ENCODE measurements at places on chromosomes 7 and 10.

GRCh38 chr7:100163006-100163531 lies 4.5 kb upstream of the TRAPPC14 start:
- DNase-seq: no peak

DNA sequence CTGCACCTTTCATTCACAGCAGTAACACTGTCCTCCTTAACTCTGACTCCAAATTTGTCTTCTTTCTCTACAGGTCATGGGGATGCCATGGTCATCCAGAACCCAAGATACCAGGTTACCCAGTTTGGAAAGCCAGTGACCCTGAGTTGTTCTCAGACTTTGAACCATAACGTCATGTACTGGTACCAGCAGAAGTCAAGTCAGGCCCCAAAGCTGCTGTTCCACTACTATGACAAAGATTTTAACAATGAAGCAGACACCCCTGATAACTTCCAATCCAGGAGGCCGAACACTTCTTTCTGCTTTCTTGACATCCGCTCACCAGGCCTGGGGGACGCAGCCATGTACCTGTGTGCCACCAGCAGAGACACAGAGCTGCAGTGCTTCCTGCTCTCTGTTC lies 156.2 kb upstream of the PRSS1 start:
- no peak for DNase-seq

GRCh38 chr7:99563650-99564049 lies 5.2 kb downstream of the ZNF655 start:
- DNase-seq: peak; percentile 81

DNA sequence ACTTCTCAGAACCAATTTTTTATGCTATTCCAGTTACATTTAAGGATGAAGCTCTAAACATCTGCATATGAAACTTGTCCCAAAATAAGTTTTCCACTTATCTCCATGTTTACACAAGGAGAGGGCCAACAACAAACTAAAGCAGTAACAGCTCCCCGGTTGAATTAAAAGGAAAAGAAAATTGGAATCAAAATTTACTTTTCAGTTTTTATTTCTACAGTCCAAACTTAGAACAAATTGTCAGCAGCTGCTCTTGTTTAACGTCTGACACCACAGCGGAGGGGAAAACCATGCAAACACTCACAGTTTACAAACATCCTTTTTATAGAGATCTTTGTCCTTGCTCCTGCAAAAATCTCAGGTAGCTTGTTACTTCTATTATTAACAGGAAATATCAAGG lies 101.3 kb downstream of the COL28A1 start:
- DNase-seq: no peak

GRCh38 chr10:113687037-113687436 lies 7.3 kb downstream of the CASP7 start:
- DNase-seq: no peak

GRCh38 chr10:1715821-1716220 lies 21.5 kb downstream of the ADARB2 start:
- no peak for DNase-seq

GRCh38 chr7:40311307-40311706 lies 176.5 kb downstream of the SUGCT start:
- no peak for DNase-seq

DNA sequence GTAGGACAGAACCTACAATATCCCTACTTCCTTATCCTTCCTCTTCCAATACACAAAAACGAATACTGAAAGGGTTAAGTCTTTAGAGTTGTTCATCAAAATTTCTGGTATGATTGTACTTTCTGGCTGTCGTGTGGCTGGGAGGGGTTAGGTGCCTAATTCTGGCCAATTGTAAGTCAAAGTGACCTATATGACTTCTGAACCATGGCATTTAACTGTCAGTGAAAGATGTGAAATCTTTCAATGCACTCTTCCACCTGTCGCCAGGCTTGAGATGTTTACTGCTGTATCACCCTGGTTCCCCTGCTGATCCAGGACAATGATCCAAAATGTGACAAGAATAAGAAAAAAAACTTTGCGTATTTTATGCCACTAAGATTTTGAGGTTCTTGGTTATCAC lies 20.8 kb downstream of the EPC1 start:
- DNase-seq: no peak

DNA sequence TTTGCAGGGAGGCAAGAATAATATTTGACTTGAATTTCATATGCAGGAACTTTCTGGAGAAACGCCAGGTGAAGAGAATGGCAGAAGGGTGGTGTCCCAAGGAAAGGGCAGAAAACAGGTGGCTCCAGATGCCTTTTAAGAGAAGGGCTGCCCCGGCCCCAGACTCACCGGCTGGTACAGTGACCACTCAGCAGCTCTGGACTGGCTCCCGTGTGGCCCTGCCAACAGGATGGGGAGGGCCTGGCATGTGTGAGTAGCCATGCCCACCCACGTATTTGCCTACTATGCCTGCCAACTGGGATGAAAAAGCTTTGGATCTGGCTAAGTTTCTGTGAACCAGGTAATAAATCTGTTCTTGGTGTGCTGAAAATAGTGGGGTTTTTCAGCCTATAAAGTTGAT lies 159.5 kb downstream of the PRKAG2 start:
- DNase-seq: no peak

DNA sequence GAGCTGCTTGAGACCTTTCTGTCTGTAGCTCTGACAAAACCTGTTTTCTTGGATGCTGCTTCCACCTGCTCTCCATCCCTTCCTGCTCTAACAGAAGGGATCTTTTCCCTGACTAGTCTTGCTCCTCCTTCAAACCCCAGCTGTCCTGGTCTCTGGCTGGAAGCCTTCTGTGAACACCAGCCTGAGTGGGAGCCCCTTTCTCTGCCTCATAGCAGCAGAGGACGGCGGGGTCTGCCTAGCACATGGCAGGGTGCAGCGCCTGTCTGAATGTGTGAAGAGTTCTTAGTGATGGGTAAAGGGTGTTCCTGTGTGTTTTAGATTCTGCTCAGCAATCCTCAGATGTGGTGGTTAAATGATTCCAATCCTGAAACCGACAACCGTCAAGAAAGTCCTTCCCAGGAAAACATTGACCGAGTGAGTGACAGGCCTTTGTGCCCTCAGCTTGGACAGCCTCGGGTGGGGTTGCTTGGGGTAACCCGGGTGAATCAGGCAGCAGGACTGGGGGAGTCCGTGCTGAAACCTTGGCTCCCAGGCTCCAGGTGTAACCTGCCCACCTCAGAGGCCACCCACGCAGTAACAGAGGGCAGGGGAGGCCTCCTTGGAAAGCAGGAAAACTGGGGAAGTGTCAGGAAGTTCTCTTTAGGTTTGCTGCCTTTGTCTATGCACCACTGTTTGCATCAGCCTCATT lies 34.1 kb downstream of the NUB1 start:
- DNase-seq: no peak

DNA sequence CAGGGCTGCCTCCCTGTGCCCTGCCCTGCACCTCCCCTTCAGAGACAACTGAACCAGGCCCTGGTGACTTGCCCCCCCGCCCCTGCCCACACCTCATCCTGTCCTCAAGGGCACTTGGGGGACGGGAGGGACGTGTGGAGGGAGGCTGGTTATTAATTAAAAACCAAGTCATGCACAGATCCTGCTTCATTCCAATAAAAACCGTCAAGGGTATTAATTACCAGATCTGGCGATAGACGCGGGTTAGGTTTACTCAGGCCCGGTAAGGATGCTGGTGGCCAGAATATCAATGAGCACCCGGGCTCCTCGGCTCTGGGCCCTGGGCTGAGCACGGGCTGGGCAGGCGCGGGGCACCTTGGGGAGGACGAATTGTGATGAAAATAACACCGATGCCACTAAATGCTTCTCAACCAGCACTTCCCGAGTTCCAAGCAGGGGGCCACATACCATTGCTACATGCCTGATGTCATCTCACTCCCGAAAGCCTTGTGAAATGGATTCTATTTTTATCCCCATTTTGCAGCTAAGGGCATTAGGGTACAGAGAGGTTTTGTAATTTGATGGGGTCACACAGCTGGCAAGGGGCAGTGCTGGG lies 24.5 kb upstream of the GTF2IRD1 start:
- DNase-seq: peak; percentile 85

DNA sequence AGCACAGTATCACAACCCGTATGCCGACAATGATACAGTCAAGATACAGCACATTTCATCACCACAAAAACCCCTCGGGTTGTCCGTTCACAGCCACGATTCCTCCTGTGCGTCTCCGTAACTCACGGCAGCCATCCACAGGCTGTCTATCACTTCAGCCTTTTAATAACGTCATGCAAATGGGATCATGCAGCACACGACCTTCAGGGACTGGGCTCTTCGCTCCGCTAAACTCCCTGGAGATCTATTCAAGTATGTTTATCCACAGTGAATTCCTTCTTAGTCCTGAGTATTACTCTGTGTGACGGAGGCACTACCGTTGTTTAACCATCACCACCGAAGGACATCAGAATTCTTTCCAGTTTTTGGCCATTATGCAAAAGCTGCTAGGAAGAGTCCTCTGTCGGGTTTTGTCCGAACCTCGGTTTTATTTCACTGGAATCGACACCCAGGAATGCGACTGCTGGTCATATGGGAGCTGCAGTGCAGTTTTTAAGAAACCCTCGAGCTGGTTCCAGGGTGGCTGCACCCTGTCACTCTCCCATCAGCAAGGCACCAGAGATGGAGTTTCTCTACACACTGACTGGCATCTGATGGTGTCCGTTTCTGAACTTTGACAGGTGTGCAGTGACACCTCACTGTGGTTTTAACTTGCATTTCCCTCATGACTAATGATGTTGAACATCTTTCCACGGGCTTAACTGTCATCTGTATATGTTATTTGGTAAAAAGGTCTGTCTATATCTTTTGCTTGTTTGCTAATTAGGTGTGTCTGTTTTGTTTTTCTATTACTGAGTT lies 193.6 kb downstream of the MAD1L1 start:
- no peak for DNase-seq

DNA sequence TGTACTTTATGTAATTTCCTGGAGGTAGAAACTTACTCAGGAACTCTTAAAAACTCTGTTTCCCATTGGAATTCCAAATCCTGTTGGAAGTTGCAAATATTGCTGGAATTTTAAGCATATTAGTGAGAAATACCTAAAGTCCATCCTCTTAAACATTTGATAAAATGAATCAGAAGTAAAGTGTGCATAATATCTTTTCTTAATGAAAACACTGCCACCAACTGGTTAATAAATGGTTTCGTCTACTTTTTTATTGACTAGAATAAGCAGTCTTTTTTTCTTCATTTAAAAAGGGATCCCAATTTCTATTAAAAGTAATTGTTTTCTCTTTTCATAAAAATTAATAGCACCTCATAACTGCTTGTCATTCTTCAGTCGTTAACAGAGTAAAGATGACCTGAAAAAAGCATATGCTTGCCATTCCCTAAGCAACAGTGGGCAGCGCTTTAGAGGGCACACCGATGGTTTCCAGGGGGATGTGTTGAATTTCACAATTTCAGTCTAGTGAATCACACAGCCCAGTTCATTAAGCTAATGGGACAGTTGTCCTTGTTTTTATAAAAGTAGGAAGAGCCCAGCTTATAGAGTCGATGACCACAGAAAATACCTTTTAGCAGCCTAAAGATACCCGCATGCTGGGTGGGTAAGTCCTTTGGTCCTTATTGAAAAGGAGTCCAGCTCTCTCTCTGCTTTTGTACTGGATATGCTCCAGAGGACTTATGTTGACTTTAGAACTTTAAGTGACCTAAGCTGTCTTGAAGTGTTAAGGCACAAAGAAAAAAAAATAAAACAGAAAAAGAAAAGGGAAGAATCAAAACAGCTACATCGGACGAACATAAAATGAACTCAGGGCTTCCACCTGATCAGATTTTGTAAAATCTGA lies 28.5 kb downstream of the NPS start:
- DNase-seq: peak; percentile 14

- peak; percentile 26 for DNase-seq
Observed at GRCh38 chr7:96823274-96823673, 113.6 kb upstream of the SEM1 start.

- peak; percentile 52 for DNase-seq
Observed at GRCh38 chr7:2687338-2687869, 598 bp upstream of the AMZ1 start.

GRCh38 chr10:74851831-74852230 lies 25.4 kb downstream of the KAT6B start:
- DNase-seq: no peak

GRCh38 chr7:28623105-28623730 lies 210.9 kb downstream of the CREB5 start:
- peak; percentile 82 for DNase-seq

- peak; percentile 83 for DNase-seq
Observed at GRCh38 chr7:92723205-92723604, 113.2 kb downstream of the CDK6 start.

GRCh38 chr10:44386546-44387052 lies 1.7 kb upstream of the CXCL12 start:
- DNase-seq: peak; percentile 70

- no peak for DNase-seq
Observed at GRCh38 chr7:45889367-45890067, 1.2 kb downstream of the IGFBP1 start.

- no peak for DNase-seq
Observed at GRCh38 chr7:83684928-83685327, 36.0 kb upstream of the SEMA3E start.

GRCh38 chr7:78716876-78717275 lies 736.6 kb downstream of the MAGI2 start:
- no peak for DNase-seq

GRCh38 chr10:110643653-110644597 lies at the start of gene RBM20:
Gene RBM20 (plus strand): TSS chr10:110644336. CDS start chr10:110644455, 119 bp downstream.
- DNase-seq: no peak

GRCh38 chr7:55498142-55498541 lies 74.2 kb downstream of the VOPP1 start:
- no peak for DNase-seq

- peak; percentile 58 for DNase-seq
Observed at GRCh38 chr10:79243181-79244067, 103.8 kb upstream of the PPIF start.

GRCh38 chr7:150375662-150376521 lies 3.2 kb upstream of the ZNF775 start:
- DNase-seq: no peak

- DNase-seq: peak; percentile 39
Observed at GRCh38 chr10:51244309-51244708, 170.0 kb downstream of the PRKG1 start.

DNA sequence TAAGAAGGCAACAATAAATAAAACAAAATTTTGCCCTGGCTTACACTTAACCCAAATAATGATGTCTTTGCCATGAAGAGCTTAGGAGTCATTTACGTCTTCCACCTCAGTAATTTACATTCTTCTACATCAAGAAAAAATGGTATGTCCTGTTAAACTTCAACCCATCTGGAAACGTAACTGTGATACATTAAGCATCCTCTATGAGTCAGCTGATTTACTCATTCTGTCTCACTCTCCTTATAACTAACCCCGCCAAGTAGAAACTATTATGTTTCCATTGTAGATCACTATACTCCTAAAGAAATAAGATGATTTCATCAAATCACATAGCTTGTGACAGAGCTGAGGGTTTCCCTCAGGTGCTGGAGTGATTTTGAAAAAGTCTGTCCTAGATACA lies 330.7 kb downstream of the CDC14C start:
- peak; percentile 2 for DNase-seq

GRCh38 chr7:21996641-21997040 lies 50.9 kb upstream of the CDCA7L start:
- DNase-seq: peak; percentile 24

GRCh38 chr10:75547391-75548298 lies 116.2 kb downstream of the LRMDA start:
- DNase-seq: peak; percentile 96
